Activated T-helper 17 cell treated with anti-CD3 and anti-CD28 coated beads, Interleukin-2, amount 50 U/mL, for 72 hours (primary cell): ENCODE measurements at places on chromosomes 12 and 14. TPM values are rescaled to one million over a fixed set of nuclear protein-coding genes. Genes with fewer than 3 reads are reported as not detected.

TOMM20L gene
- total RNA-seq = not detected

RND1 gene
- 4.2 TPM for total RNA-seq

HOXC4 gene
- total RNA-seq = not detected

GPR65 gene
- 33.9 TPM for total RNA-seq

PIWIL1 gene
- total RNA-seq = not detected

CLEC1B gene
- total RNA-seq = not detected

NDRG2 gene
- 4.1 TPM for total RNA-seq

TGM1 gene
- total RNA-seq = 18.2 TPM

CPM gene
- total RNA-seq = 6.3 TPM

CLEC6A gene
- not detected for total RNA-seq

NFE2 gene
- not detected for total RNA-seq

CCDC198 gene
- total RNA-seq = not detected

DNA sequence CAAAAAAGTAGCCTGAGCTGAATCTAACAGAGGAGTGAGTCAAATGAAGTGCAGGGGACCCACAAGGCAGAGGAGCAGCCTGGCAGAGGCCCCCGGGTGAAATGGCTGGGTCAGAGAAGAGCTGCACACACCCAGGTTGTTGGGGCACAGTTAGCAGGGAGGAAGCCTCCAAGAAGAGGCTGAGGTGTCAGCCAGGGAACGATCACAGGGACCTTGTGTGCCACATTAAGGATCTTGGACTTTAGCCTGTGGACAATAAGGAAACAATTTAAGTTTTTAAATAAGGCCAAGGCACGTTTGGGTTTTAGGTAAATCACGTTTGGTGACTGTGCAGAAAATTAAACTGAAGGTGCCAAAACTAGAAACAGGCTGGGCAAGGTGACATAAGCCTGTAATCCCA is 35.1 kb downstream of the OR10P1 start:
- no peak for ATAC-seq

- ATAC-seq = no peak
Observed at GRCh38 chr12:90940872-90941499, 14.0 kb downstream of the CCER1 start.

DNA sequence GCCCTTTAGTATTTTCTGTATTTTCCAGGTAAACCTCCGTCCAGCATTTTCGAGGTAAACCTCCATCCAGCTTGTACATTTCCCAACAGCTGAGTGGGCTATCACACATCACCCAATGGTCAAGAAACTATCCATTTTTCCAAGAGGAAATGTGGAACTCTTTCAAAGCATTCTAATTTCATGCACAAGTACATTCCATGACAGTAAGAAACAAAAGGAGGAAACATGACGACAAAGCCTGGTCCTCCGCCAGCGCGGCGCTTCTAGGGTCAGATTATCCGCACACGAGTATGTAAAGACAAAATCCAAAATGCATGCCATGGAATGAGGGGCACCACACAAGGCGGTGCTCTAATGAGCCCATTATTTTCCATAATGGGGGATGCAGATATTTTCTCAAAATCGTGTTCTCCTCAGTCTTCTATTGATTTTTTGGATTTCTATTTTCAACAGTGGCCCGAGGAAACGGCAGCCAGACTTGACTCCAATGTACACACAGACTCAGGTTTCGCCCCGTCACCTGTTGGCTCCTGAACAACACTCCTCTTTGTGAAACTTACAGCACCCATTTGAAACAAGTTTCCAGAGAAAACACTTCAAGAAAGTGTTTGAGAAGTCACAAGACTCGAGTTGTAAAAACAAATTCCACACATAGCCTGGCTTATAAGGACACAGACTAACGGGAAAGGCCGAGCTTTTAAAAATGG is 107.4 kb downstream of the PRICKLE1 start:
- no peak for ATAC-seq

- ATAC-seq = no peak
Observed at GRCh38 chr12:125021096-125021495, 27.7 kb downstream of the BRI3BP start.

GRCh38 chr12:66960704-66961690 is 282.1 kb upstream of the GRIP1 start:
- no peak for ATAC-seq

- ATAC-seq = no peak
Observed at GRCh38 chr12:95326445-95326844, 108.8 kb downstream of the VEZT start.

- ATAC-seq = no peak
Observed at GRCh38 chr14:75206190-75206589, 29.8 kb upstream of the TMED10 start.

DNA sequence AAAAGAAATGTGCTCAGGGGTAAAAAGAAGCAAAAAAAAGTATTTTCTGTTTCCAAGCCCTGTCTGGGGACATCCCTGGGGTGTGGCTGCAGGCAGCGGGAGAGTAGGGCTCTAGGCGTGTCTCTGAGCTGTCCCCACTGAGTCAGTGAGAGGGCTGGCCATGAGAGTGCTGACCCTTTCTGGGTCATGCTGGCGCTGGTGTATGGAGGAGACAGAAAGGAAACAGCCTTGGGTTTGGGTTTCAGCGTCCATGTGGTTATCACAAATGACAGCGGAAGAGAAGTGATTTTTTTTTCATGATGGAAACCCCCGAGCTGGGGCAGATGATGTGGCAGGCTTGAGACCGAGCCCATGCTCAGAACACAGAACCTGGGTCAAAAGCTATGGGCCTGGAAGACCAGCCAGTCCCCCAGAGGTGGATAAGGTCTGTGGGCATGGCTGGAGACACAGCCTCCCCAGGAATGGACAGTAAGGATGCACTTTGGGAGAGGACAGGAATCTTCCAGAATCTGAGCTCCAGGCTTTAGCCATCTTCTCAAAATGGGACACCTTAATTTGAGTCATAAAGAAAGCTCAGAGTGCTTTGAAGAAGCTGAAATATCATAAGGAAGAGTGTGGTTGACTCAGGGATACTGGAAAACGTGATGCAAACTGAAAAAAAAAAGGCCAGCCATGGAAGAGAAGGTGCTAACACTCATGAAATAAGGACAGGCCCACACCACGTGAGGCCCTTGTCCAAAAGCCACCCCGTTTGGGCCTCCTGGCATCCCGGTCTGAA is 36.2 kb downstream of the SYNE3 start:
- peak; percentile 92 for ATAC-seq

DNA sequence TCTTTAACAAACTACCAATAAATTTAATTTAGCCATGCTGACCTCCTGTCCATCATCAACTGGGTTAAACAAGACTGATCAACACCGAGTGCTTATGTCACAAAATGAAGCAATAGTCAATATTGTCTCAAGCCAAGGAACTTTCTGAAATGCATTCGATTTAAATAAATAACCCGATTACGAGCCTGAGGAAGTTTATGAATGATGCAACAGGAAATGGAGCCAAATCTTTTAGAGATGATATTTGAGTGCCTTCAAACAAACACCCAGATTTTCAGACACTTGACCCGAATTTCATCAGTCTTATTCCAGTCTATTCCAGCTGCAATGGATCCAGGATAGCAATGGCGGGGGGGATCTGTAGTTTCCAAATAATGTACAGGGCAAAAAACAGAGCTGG is 27.9 kb downstream of the FAR2 start:
- ATAC-seq = no peak

- no peak for ATAC-seq
Observed at GRCh38 chr14:105253329-105253682, 5.0 kb downstream of the BTBD6 start.

GRCh38 chr12:131975228-131975627 is 25.5 kb downstream of the EP400 start:
- ATAC-seq = no peak

DNA sequence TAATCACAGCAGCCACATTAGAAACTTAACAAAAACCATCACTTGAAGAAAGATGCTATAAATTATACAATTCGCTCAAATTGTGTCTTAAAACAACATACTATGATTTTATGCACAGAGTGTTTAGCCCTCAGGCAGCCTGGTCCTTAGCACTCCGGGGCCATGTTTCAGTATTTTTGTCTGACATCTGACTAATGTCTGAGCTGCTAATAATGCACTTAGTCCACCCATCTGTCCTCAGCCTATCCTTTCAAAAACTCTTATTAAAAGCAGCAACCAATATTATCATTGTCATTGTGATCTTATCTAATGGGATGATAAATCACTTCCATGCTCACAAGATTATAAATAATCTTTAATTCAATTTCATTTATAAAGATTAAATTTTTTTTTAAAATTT is 602.7 kb upstream of the FOXG1 start:
- no peak for ATAC-seq

GRCh38 chr14:100775351-100775830 is 48.7 kb downstream of the DLK1 start:
- no peak for ATAC-seq

DNA sequence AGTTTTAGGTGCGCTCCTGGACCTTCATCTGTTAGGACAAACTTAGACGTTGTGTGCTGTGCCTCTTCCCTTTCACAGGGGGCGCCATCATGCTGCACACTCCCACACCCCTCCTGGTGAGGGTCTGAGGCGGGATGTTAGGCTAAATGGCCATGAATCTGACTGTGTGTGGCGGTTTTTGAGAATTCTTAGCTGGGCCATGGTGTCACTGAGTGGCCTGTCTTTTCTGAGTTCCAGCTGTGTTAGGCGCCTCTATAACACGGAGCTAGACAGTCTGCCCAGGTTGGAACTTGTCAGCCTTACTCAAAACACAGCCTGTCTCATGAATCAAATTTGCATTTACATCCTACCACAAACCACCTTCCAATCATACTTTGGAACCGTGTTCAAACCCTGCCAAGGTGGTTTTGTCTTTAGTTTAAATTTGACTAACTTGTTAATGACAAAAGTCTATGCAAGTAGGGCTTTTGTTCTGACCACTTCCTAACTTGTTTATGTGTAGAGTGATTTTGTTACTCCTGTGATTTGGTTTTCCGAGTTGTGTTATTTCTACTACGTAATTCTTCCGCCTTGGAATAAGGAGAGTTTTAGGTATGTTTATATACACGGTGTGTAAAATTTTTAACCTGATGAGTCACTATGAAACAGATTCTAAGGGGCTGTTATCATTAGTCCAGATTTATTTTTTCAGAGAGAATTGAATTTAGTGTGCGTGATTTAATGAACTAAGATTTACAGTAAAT is 19.6 kb downstream of the ACVR1B start:
- ATAC-seq = peak; percentile 90

DNA sequence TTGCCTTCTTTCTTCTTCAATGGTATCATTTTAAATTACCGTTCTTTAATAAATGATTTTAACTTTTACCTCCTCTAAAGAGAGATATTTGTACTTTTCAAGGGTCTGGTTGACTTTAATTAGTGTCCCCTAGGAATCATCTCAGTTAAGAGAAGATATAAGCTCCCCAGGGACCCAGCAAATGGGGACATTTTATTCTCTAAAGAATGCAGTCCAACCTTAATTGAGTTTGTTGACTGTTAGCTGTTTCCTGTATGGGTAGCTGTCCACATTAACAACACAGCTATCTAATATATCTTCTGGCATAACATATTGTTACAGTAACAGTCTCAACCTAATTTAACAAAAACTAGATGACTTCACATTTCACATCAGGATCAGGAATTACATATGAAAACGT is 241.6 kb upstream of the NPAS3 start:
- no peak for ATAC-seq

DNA sequence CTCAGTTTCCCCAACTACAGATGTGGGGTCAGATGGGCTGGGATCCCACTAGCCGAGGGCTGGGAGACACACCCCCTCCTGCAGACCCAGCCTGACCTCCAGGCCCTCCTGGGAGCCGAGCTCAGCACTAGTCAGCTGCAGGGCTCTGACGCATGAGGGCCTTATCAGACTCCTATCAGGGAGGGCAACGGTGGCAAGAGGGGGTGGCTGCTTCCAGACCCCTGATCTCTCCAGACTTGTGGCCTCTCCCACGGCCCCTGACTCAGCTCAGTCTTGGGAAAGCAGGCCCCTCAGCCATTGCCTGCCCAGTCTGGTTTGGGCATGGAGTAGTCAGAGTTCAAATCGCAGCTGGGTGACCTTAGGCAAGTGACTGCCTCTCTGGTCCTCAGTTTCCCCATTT is 2.5 kb downstream of the RASAL1 start:
- ATAC-seq = no peak

- no peak for ATAC-seq
Observed at GRCh38 chr14:84708865-84709264, 821.1 kb upstream of the FLRT2 start.

DNA sequence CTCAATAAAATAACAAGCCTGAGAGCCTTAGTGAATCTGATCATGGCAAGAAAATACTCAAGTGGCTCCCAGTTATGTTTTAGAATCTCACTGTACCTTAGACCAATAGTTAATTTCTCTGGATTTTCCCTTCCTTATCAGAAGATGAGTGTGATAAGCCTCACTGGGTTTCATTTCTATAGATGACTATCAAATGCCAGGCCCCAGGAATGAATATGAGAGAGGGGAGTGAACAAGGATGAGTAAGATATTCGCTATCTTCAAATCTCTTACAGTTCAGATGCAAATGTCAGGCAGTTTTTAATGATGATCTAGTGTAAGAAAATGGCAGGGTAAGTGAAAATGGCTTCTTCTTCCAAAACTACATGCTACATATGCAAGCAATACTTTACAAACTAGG is 26.1 kb upstream of the OR10P1 start:
- peak; percentile 81 for ATAC-seq

DNA sequence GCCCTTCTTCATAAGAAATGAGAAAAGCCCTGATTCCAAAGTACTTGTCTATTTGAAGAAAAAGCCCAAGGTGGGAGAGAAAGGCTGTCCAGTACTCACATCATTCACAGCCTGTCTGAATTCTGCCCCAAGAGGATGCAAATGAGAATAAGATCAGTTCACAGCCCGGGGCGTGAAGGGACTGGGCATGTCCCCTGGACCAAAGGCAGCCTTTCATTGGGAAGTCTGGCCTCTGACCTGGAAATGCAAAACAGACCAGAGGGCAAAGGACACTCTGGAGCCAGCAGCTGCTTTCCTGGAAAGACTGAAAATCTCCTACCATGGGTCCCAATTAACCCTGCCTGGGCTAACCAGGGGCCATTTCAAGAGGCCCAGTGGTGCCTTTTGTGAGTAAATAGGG is 191.2 kb upstream of the PELI2 start:
- no peak for ATAC-seq

DNA sequence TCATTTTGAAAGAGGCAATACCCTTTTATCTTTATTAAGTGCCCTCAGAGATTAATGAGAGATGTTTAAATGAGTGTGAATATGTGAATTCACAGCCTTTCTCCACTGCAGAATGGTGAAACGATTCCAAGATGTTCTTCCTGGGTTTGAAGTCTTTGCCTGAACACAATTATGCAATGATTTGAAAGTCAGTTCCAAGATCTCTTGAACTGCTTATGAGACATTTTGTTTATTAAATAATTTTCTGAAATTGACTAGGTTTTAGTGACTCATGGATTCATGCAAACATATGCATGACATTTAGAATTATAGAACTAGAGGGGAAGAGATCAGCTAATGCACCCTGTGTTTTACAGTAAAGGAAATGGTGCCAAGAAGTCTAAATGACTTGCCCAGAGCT is 118.1 kb upstream of the SLC38A2 start:
- no peak for ATAC-seq

GRCh38 chr14:60510951-60511599 is 2.1 kb downstream of the SIX6 start:
- ATAC-seq = no peak
